ENCODE measurements at places on chromosomes 1 and 21.

DNA sequence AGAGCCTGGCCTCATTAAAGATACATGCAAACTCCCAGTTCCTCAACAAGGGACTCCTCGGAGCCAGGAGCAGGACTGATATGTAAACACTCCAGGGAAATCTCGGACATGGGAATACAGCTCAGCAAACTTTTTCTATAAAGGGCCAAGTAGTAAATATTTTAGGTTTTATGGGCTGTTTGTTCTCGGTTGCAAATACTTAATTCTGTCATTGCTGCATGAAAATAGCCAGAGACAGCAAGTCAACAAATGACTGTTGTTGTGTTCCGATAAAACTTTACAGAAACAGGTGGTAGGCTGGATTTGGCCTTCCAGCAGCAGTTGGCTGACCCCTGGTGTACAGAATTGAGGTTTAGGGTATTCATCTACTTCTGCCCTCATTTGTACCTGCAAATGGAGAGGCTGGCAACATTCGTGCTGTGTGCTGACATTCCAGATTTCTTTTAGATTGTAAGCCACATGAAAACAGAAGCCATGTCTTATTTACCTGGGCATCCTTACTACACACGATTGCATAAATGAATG lies 360.3 kb downstream of the NTNG1 start:
- H3K4me3 ChIP-seq = no peak overlapping the region
- no peaks in the 10 kb centered on the region for H3K36me3 ChIP-seq
- H3K4me1 ChIP-seq = no peaks in the 10 kb centered on the region
- H3K27ac ChIP-seq = no peak overlapping the region

DNA sequence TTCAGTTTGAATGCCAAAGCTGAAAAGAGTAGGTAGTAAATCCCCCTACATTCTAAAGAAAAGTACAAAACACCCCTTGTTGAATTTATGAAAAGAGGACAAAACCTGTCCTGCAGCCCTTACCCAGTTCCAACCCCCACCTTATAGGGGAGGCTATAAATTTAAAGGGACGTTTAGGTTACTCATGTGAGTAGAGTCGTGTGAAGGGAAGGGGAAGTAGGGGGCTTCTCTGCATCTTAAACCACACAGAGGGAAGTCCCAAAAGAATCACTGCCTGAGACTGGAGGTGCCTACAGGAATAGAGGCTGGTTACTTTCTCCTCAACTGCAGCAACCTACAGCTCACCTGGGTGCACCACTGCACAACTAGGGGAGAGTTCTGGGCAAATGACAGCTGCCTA lies 36.7 kb upstream of the KIRREL1 start:
- no peak for DNase-seq
- no peak overlapping the region for H3K27ac ChIP-seq
- H3K27me3 ChIP-seq = no peaks in the 10 kb centered on the region
- H3K36me3 ChIP-seq = no peaks in the 10 kb centered on the region
- no peaks in the 10 kb centered on the region for H3K4me1 ChIP-seq

DNA sequence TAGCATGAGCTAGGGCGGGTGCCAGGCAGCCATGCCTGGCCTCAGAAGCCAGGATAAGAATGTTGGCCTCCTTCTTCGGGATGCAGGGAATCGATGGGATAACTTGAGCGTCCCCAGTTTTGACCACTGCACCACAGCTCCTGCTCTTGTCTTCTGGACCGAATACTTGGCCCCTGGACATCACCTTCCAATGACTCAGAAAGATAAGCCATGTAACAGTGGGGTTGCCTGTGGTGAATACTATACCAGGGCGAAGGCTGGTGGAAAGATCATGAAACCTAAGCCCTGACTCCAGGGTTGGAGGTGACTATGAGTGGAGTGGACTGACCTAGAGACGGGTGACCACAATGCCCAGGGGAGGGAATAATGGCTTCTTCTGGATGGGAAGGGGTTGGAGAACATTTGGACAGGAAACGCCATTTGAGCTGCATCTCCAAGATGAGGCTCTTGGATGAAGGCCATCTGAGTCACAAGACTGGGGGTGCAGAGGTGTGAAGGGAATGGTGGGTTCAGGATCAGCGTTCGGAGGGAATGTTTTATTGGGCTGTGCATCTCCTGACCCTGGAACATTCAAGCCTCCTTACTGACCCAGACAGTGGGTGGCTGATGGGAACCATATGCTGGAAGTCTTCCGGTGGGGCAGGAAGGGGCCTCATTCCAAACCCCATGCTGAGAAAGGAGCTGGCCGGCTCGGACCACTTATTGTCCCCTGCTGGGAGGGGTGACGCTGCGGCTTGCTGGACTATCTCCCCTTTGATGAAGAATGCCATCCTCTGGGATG lies 18.5 kb upstream of the KCNE2 start:
- DNase-seq = no peak
- peaks cover 44% of the 10 kb centered on the region for H3K27me3 ChIP-seq
- H3K4me1 ChIP-seq = no peaks in the 10 kb centered on the region
- H3K36me3 ChIP-seq = no peaks in the 10 kb centered on the region

- no peak for DNase-seq
- H3K27me3 ChIP-seq = no peaks in the 10 kb centered on the region
- H3K36me3 ChIP-seq = peaks cover 54% of the 10 kb centered on the region
- no peaks in the 10 kb centered on the region for H3K4me1 ChIP-seq
- no peak overlapping the region for H3K4me3 ChIP-seq
These were observed 87.4 kb upstream of the KIF1B start for GRCh38 chr1:10122926-10123325.

- no peak overlapping the region for H3K27ac ChIP-seq
- no peaks in the 10 kb centered on the region for H3K36me3 ChIP-seq
- H3K27me3 ChIP-seq = no peaks in the 10 kb centered on the region
- H3K4me1 ChIP-seq = no peaks in the 10 kb centered on the region
- no peak overlapping the region for H3K4me3 ChIP-seq
These were observed 49.1 kb downstream of the DSCAM start for GRCh38 chr21:40797891-40798290.

DNA sequence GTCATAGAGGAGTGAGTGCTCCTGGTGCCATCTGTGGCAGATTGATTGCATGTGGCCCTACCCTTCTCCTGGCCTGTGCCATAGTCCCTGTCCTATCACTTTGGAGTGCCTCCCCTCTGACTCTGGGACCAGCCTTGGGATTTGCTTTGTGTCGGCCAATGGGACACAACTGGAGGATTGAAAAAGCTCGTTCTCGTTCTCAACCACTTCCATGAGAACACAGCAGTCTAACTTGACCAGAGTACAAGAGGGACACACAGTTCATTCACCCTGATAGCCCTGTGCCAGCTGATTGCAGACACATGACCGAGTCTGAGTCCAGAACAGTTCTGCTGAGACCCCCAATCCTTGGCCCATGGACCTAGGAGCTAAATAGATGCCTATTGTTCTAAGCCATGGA lies 47.8 kb downstream of the C1orf198 start:
- no peak overlapping the region for H3K4me3 ChIP-seq
- no peaks in the 10 kb centered on the region for H3K36me3 ChIP-seq
- H3K27ac ChIP-seq = no peak overlapping the region
- H3K27me3 ChIP-seq = peaks cover 26% of the 10 kb centered on the region
- DNase-seq = no peak

GRCh38 chr1:202192770-202193613 lies 607 bp upstream of the LGR6 start:
- H3K27me3 ChIP-seq = peaks cover 41% of the 10 kb centered on the region
- no peak overlapping the region for H3K27ac ChIP-seq
- H3K36me3 ChIP-seq = no peaks in the 10 kb centered on the region
- DNase-seq = peak; percentile 86
- peaks cover 2% of the 10 kb centered on the region for H3K4me1 ChIP-seq
- H3K4me3 ChIP-seq = no peak overlapping the region

DNA sequence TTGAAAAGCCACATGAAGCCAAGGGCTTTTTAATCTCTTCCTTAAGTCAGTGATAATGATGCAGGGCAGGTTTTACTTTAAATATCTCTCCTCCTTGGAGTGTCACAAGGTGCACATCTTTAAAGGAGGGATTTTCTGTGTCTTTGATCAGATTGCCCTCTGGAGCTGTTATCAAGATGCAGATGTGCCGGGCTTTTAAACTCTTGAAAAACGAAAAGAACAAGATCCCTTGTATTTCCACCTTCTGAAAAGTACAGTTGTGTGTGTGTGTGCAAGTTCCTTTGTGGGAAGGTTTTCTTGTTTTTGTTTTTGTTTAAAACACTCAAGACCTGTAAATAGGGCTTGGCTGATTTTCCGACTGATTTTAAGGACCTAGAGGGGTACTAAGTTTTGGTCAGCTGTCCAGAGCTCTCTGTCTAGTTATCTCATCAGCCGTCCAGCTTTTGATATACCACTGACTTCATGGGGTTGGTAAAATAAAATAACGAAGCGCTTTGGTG lies 1.6 kb downstream of the MARK1 start:
- DNase-seq = no peak
- no peak overlapping the region for H3K4me3 ChIP-seq
- peaks cover 32% of the 10 kb centered on the region for H3K27me3 ChIP-seq
- no peak overlapping the region for H3K27ac ChIP-seq

GRCh38 chr1:39819091-39819812 lies 30.6 kb upstream of the BMP8B start:
- no peak for DNase-seq
- no peaks in the 10 kb centered on the region for H3K36me3 ChIP-seq
- H3K4me3 ChIP-seq = no peak overlapping the region
- H3K27ac ChIP-seq = no peak overlapping the region
- H3K27me3 ChIP-seq = peaks cover 11% of the 10 kb centered on the region
- peaks cover 11% of the 10 kb centered on the region for H3K4me1 ChIP-seq

DNA sequence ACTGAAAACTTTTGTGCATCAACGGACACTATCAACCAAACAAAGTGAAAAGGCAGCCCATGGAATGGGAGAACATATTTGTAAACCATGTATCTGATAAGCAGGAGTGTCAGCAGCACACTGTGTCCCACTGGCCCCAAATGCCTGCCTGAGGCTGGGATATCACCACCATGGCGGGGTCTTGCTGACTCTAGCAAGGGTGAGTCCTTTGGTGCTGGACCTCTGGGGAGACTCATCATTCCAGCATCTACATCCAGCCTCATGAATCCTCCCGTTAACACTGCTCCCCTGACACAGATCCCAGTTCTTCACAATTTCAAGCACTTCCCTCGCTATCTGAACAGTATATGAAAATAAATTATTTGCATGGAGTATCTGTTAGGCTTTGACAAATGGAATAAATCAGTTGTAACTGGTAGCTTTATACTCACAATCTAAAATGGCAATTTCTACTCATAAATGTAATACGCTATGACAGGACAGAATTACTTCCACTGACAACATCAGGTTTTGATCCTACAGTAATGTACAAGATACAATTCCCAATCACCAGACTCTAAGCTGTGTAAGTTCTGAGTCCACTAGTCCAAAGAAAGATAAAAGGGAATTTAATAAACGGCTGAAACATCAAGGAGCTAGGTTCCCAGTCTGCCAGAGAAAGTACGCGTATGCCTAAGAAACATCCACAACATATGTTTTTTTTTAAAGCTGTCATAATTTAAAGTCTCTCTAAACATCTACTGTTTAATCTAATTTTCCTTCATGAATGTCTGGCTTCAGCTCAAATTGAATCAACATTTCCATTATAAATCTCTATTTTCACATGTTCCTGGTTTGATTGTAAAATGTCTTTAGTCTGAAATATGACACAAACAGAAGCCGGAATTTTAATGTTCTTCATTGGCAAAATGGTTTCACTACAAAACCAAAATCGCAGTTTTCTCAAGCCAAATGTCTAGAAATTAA lies 95.1 kb downstream of the SIPA1L2 start:
- H3K36me3 ChIP-seq = no peaks in the 10 kb centered on the region
- no peak overlapping the region for H3K27ac ChIP-seq
- H3K27me3 ChIP-seq = no peaks in the 10 kb centered on the region

All from K562 (cell line).